ENCODE measurements at places on chromosomes 5 and 9.

GRCh38 chr9:95103281-95103771 lies 214.2 kb downstream of the FANCC start:
- DNase-seq = no peak

GRCh38 chr9:69130456-69131441 lies 43.3 kb upstream of the TJP2 start:
- DNase-seq = no peak

DNA sequence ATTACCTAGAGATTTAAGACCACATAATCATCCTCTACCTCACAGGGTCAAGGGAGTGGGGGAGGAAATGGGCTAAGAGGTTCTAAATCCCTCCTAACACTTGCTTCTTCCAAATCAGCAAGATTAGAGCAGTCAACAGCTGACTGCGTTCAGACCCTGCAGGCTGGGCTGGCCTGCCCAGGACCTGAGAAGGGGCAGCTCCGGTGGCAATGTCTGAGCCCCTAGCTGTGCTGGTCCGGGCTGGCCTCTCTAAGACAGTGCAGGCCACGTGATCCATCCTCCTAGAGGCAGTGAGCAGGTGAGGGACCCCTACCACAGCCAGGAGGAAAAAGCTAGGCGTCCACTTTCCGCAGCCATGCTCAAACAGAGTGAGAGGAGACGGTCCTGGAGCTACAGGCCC lies at the start of gene KCNV2:
Gene KCNV2 (plus strand): TSS at position 126 of the 400 bp plus-strand sequence. CDS start 230 bp downstream, at position 356.
- no peak for DNase-seq

- DNase-seq = no peak
Measured at GRCh38 chr5:170361116-170361515, 28.1 kb downstream of the KCNMB1 start.

DNA sequence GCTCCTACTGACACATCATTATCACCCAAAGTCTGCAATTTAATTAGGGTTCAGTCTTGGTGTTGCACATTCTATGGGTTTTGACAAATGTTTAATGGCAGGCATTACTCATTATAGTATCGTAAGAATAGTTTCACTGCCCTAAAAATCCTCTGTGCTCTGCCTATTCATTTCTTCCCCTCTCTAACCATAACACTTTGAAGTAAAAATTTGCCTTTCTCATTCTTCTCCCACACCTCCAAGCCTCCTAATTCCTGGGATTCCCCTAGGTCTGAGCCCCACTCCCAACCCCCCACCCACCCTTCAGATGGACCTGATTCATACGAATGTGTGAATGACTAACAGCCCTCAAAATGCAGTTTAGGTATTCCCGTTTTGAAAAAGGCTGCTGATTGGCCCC lies 18.4 kb downstream of the ENC1 start:
- DNase-seq = no peak

- DNase-seq = no peak
Measured at GRCh38 chr5:158840193-158840592, 259.5 kb downstream of the EBF1 start.

DNA sequence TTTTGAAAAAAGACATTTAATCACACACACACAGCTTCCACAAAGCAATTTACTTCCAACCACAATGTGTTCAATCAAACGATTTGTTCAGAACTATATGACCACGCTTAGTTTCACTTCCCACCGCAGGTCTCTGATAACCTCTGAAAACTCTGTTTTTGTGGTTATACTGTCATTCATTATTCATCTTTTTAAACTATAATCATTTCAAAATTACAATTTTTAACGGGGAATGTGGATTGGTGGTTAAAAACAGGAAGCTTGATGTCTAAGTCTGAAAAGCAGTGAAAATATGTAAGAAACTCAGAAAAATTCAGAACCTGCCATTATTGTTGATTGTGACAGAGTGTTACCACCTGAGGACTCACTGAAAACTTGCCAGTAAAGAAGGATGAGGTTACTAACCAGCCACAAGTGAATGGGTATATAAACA lies 12.7 kb upstream of the TMEM174 start:
- peak; percentile 46 for DNase-seq

DNA sequence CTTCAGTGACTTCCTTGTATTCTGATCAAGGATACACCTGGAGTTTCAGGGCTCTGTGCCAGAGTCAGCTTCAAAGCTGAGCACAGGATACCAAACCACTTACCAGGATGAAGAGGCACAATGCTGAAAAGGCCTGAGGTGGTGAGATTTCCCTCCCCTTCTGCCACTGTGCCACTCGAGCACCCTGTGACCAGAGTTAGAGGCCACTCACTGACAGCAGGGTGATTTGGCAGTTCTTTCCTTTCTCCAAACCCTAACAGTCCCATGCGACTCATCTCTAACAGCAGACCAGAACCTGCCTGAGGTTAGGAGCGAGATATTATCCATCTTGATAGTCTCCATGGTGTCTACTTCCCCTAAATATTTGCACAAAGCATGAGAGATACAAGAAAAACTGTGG lies 1.8 kb downstream of the PLGRKT start:
- DNase-seq = no peak

DNA sequence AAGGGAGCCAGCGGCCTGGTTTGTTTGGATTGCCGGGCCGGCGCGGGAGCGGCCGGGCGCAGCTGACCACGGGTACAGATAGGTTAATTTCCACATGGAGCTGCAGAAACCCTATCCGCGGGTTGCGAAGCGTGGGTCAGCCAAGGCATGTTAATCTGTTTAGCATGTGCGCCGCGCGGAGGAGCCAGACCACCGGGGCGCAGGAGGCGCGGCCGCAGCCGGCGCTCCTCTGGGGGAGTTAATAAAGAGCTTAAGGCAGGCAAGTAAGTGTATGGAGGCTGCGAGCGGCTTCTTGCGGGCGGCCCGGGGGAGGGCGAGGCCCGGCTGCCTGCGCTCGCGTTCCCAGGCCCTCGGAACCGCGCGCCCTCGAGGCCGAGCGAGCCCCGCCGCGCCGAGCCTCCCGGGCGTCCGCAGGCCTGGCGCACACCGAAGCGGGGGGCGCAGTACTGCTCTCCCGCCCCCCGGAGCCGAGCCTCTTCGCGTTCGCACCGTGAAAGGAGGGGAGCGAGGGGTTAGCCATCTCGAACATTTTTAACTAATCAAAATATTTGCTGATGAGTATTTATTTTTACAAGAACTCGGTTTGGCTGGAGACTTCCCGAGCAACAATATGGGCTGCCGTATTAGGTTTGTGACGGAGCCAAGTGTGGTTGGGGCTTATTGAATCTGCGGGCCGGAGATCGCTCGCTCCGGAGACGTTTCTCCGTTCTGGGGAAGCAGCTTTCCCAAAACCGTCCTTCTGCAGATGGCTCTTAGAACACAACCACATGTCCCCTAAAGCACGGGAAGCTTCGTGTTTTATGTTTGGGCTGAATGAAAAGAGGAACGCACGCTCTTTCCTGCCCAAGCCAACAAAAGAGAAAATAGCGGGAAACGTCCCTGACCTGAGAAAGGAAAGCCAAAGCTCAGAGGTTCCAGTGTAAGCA lies 28.8 kb downstream of the FOXD1 start:
- DNase-seq = no peak

- no peak for DNase-seq
Measured at GRCh38 chr5:169183576-169183975, 117.4 kb downstream of the SLIT3 start.

Measured in stimulated activated CD4-positive, alpha-beta T cell treated with anti-CD3 and anti-CD28 coated beads, Interleukin-4, amount 100 ng/mL, for 1 hour (primary cell).